ENCODE measurements at places on chromosomes 2 and 18. TPM values are rescaled to one million over a fixed set of nuclear protein-coding genes. Genes with fewer than 3 reads are reported as not detected.

GRCh38 chr2:63679252-63679855, 90.6 kb downstream of the MDH1 start:
- DNase-seq = peak; percentile 26

DNA sequence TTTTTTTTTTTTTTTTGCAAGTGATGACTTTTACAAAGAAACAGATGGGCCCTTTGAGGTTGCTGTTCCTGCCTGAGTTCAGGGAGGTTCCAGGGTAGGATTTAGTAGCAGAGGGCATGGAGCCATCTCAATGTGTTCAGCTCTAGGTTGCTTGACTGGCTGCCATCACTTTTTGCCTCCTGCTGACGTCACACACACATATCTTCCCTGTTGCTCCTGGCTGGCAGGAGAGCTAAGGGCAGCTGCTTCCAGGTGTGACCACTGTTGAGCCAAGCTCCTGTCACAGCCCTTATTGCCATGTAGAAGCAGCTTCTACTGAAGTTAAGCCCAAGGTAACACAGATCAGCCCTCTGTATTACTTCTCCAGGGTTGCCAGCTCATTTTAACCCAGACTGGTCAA, 394.2 kb upstream of the SPRED2 start:
- DNase-seq = no peak

DNA sequence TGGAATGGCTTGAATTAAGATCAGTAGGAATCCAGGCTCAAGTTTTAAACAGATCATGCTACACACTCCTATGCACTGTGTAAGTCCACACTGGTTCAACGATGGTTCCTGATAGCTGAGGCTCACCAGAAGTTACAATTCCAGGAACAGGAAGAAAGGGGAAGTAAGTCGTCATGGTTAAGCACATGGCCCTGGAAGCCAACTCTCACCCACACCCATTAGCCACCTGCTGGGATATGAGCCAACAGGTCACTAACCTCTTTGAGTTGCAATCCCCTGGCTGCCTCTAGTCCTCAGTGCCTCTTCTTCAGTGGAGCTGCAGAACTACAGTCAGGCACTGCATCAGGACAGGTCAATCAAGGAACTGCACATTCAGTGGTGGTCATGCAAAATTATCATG, 133.5 kb downstream of the TMEM182 start:
- DNase-seq = no peak

- DNase-seq = no peak
These were observed 1.7 kb upstream of the POLR2D start for GRCh38 chr2:127859712-127860085.

Gene METTL4
- polyA plus RNA-seq = 13.4 TPM

DNA sequence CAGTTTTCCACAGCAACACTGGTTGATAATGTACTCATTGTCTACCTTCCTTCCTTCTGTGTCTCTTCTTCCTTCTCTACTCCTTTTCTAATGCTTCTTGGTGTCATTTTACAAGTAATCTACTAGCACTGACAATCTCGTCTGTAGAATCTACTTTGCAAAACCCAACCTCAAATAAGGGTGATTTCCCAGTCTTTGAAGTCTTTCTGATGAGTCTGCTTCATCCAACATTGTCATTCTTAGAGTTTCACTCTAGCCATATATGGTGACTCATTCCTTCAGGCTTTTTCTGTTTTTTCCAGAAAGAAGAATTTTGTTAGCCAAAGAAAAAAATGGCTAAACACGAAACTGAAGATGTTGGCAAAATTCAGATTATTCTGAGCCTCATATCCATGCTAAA, 288.7 kb downstream of the MBD2 start:
- no peak for DNase-seq

- DNase-seq = no peak
These were observed 123.1 kb downstream of the KYNU start for GRCh38 chr2:143000599-143000998.

- no peak for DNase-seq
These were observed 1.0 kb downstream of the HDLBP start for GRCh38 chr2:241314226-241315092.

GRCh38 chr2:41948397-41948763, 99.4 kb upstream of the PKDCC start:
- DNase-seq = no peak

Gene KIF1A
- 0.01 TPM for polyA plus RNA-seq

Gene ITPRIPL1
- polyA plus RNA-seq = 0.59 TPM

Gene FEV
- not detected for polyA plus RNA-seq

- DNase-seq = no peak
These were observed 12.7 kb downstream of the TRIP12 start for GRCh38 chr2:229909090-229909489.

DNA sequence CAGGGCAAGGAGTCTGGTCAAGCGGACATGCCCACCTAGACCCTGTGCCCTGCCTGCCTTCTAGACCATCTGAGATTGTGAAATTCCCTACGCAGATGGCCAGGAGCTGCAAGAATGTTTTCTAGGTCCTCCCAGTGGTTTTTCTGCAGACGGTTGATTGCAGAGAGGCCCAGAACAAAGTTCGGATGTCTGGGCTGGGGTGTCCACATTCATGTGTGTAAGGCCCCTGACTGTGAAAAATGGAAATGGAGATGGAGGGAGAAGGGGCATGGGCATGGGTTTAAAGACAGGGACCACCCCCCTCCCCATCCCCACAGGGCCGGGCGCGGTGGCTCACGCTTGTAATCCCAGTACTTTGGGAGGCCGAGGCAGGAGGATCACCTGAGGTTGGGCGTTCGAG, 11.8 kb downstream of the ARHGAP25 start:
- DNase-seq = no peak

Gene PTPRM
- 149 TPM for polyA plus RNA-seq

DNA sequence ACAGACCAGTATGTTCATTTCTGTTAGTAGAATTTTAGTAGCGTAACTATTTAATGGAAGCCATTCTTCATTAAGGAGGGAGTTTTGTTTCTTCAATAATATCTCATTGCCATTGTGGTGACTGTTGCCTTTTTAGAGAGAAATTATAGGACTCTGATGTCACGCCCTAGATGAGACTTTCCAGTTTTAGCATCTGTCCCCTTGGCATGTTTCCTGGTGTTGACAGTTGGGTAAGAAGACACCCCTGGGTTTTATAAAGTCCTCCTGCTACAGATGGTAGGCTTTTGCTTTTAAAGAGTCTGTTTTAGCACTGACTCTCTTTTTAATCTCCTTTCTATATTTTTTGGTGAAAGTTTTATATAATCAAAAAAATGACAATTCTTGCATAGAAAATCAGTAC, 41.9 kb downstream of the KCNJ3 start:
- no peak for DNase-seq

GRCh38 chr2:203689426-203690116, 16.9 kb upstream of the CD28 start:
- DNase-seq = no peak

GRCh38 chr2:38274286-38275276, 102.5 kb downstream of the ATL2 start:
- DNase-seq = peak; percentile 30

GRCh38 chr18:58671632-58672564, 633 bp downstream of the MALT1 start:
- no peak for DNase-seq

DNA sequence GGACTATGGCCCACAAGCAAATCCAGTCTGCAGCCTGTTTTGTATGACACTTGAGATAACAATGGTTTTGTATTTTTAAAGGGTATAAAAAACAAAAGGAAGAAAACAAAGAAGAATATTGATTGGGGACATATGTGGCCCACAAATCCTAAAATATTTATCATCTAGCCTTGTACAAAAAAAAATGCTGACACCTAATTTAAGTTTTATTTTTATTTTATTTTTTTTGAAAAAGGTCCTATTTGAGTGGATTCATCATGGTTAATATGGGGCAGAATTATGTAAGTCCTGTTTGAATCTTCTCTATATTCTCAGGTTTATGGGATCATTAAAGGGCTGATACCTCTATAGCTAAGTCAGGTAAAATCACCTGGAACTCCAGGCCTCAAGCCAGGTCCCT, 525.7 kb downstream of the LRP1B start:
- DNase-seq = no peak

Gene CHST9
- not detected for polyA plus RNA-seq

- DNase-seq = no peak
These were observed 72.5 kb upstream of the CYP1B1 start for GRCh38 chr2:38148501-38148900.

Gene SRD5A2
- polyA plus RNA-seq = 0.01 TPM

GRCh38 chr2:152369176-152369860, 34.3 kb downstream of the FMNL2 start:
- DNase-seq = peak; percentile 70

- no peak for DNase-seq
These were observed 10.4 kb upstream of the FAM228A start for GRCh38 chr2:24164416-24164973.

Gene TEKT4
- not detected for polyA plus RNA-seq

GRCh38 chr2:199956062-199956380, 639 bp downstream of the MAIP1 start:
- DNase-seq = no peak

Gene MYO7B
- 0.07 TPM for polyA plus RNA-seq

- DNase-seq = no peak
These were observed 26.8 kb downstream of the ATP8B1 start for GRCh38 chr18:57776354-57776753.

Gene MRPL19
- 13.9 TPM for polyA plus RNA-seq

GRCh38 chr18:24727685-24728084, 267.2 kb downstream of the HRH4 start:
- no peak for DNase-seq

DNA sequence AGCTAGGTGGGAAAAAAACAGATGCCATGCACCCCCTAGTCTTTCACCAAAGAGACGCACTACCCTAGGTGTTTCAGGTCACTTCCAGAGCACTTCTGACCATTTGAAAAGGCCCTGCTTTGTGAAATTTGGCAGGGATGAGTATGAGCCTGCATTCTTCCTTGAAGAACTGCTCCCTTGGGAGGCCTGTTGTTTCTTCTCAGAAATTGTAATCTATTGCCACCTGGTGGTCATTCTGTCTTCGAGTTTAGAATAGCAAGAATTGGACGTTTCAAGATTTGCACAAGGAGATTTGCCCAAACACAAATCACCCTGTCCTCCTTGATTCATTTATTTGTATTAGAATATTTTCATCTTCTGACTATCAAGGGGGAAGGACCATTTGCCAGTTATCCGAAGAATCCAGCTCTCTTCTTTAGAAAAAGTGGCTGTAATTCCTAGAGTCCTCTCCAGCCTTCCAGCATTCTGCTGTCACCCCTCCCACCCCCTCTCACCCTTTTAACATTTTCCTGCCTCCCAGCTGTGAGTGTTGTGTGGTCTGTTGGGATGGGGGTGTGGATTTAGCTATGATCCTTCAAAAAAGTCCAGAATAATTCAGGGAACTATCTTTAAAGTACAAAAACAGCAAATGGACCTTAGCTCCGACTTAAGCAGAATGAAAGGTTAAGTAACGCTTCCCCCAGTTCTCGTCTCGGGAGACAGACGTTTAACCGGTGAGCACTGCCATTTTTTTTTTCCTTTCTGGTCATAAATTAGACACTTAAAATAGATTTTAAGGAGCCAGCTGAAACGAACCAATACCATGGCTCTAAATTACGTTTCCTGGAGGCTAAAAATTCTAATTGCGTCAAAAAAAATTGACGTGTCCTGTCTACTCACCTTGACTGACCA, 3.7 kb upstream of the GAD1 start:
- peak; percentile 22 for DNase-seq

DNA sequence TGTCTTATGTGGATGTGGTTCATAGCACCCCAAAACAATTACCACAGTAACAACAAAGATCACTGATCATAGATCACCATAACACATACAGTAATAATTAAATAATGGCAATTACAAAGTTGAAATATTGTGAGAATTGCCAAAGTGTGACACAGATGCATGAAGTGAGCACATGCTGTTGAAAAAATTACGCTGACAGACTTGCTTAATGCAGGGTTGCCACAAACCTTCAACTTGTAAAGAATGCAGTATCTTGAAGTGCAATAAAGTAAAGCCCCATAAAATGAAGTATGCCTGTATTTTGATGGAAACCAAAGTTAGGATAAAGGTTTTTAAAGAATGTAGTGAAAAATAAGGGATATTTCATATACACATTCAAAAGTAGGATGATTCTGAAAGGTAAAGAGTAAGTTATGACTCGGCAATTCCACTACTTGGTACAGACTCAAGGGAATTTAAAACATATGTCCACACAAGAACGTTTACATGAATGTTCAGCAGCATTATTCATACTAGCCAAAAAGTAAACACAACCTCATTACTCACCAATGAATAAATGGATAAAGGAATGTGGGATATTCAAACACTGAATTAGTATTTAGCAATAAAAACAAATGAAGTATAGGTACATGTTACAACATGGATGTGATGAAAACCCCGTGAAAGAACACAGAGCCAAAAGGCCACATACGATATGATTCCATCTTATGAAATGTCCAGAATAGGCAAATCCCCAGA, 61.6 kb downstream of the SCN9A start:
- peak; percentile 74 for DNase-seq

Gene CAPN13
- polyA plus RNA-seq = not detected

DNA sequence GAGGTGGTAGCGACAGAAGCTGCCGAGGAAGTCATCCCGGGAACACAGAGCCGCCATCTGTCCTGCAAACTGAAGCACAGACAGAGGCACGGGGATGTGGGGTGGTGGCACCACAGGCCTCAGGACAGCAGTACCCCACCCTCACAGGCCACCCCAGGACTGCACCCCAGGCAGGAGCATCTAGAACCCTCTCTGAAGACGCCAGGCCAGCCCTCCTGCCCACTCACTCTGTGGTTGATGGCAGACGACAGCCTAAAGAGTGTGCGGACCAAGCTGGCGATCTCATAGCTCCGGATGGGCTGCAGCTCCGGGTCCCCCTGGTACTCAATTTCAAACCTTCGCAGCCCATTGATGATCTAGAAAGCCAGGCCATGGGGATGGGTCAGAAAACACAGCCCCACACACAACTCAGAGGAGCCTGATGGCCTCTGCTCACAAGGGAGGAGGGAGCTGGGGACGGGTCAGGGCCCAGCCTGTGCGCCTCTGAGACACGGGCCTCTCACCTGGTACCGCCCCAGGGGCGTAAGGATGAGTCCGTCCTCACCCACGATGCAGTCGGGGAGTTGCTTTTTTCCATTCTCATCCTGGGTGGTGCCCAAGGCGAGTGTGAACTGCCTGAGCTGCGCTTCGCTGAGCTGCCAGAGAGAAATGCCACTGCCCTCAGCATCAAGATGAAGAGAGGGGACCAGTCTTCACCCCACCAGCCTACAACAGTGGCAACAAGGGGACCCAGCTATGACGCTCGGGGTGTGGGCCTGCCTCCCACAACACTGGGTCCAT, 8.1 kb upstream of the CCDC74B start:
- no peak for DNase-seq

Measured in BJ (cell line).